CD4-positive, alpha-beta T cell treated with Interleukin-12 subunit alpha and Interleukin-12 subunit beta, for 1 hour (primary cell): ENCODE measurements at places on chromosomes 3 and 15.
A peak's percentile ranks its signal among the peaks of the same experiment; 100 is the strongest.

GRCh38 chr15:67042551-67043142 lies 22.8 kb upstream of the SMAD3 start:
- DNase-seq = no peak

DNA sequence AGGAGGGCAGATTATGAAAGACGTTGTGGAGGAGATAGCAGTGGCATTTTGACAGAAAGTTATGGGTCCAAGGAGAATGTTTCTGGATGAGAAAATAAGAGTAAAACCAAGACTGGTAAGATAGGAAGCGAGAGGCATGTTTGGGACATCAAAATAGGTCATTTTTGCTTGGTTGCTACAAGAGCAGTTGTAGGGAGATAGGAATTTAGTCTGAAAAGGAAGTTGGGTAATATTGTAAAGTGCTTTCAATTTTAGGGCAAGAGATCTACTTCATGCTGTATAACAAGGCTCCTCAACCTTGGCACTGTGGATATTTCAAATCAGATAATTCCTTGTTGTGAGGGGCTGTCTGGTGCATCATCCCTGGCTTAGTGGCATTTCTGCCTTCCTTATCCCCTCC lies 118.0 kb upstream of the DPH6 start:
- DNase-seq = no peak

DNA sequence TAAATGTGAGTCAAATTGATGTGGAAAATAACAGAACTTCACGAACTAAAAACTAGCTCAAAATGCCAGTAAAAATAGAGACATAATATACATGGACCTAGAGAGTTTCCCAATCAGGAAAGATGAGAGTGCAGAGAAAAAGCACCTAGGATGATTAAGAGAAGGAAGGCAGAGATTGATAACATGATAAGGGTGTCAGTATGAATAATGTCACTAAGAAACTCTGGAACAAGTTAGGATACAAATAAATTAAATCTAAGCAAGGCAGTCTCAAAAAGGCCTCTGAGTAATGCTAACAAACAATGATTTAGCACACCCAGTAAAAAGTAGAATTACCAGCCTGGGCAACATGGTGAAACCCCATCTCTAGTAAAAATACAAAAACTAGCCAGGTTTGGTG lies 304.7 kb upstream of the DPPA4 start:
- no peak for DNase-seq

- DNase-seq = no peak
These were observed 193.1 kb downstream of the ALCAM start for GRCh38 chr3:105559856-105560255.

- DNase-seq = no peak
These were observed 55.1 kb upstream of the TRA2B start for GRCh38 chr3:185992831-185993374.

DNA sequence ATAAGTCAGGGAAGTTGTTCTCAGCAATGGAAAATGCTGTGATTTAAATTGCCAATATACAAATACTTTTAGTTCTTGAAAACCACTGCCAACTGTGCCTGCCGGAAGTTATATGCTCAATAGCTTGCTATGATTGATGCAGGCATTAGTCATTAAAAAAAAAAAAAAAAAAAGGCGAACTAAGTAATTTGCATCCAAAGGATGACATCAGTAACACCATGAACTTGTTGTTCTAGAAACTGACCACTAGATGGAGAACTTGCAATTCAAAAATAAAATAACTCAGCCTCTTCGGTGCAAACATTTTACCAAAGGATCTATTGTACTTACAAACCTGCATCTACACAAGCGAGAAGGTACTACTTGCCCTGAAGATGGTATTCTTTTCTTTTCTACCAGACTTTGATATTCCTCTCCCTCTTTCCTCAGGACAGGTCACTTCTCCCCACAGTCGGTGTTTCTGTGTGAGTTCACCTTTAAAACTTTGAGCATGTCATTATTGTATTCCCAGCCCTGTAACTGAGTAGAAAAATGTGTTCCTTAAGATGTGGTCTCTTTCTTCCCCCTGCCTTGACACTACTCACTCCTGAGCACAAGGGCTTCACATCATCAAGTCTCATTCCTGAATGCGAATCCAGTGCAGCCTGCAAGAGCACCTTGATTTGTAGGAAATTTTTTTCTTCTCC lies 115.0 kb upstream of the VEPH1 start:
- DNase-seq = peak; percentile 49

DNA sequence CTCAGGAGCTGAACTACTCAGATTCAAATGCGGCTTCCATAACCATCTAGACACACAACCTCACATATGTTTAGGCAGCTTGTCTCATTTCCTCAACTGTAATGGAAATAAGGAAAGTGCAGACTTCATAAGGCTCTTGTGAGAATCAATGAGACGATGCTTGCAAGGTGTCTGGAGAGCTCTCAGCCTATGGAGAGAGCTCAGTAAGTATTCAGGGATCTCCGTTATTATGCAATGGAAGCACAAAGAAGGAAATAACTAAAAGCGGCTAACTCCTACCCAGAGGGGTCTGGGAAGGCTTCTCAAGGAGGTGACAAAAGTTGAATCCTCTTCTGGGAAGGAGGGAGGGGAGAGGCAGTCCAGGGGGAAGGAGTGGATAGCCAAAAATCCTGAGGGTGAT lies 50.1 kb upstream of the LIPC start:
- DNase-seq = no peak

- DNase-seq = no peak
These were observed 34.0 kb downstream of the FNDC3B start for GRCh38 chr3:172073262-172073915.

DNA sequence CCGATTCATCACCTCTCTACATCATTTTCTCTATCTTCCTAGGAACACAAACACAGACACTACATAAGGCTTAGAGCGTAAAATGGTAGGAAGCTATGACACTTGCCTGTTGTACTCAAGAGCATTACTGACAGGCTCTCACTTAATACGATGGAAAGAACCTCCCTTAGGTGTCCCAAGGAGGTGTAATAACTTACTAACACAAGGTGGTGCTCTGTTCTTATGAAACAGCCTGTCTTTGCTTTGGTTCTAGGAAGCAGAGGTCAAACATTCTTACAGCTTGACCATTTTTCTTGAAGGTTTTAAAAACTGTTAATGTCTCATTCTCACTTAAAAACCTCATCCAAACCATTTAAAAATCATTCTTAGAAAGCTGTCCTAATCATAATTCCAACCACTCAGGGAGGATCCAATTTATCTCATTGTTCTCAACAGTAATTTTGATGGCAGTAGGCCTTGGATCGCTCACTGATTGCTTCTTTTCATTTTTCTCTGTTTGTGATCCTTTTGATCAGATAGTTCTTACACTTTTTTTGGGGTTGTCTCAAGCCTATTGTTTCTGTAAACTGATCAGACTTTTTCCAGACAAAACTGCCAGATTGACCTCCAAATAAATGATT lies 317.8 kb upstream of the AGTR1 start:
- no peak for DNase-seq

GRCh38 chr15:99708563-99708962 lies 24.7 kb downstream of the LYSMD4 start:
- no peak for DNase-seq

DNA sequence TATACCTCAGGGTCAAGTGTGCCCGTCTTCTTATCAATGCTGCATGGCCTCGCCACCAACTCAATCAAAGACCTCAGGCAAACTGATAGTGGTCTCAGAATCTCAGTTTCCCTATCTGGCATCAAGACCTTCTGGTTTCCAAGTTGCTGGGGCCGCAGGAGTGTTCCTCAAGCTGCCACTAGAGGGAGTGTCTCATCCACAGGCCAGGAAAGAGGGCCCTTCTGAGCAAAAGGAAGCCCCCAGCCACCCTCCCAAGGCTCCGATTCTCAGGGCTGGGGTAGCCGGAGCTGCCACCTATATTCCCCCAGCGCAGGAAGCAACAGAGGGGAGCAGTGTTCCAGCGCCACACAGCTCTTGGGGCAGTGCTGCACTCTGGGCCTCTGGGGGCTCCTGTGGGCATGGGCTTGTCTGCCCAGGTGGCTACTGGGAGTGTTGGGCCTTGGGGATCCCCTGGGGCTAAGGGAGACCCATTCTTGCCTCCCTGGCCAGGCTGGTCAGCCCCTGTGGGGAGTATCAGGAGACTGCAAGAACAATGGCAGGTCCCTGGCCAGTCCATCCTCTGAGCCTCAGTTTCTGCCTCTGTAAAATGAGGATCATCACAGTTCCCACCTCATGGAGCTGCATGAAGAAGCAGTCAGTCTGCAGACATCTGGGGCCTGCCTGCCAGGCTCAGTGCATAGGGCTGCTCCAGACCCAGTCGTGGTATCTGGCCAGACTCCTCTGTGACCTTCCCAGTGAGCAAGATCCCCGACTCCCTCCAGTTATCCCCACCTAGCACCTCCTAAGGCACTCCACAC lies 23.4 kb upstream of the SEC13 start:
- DNase-seq = peak; percentile 58

DNA sequence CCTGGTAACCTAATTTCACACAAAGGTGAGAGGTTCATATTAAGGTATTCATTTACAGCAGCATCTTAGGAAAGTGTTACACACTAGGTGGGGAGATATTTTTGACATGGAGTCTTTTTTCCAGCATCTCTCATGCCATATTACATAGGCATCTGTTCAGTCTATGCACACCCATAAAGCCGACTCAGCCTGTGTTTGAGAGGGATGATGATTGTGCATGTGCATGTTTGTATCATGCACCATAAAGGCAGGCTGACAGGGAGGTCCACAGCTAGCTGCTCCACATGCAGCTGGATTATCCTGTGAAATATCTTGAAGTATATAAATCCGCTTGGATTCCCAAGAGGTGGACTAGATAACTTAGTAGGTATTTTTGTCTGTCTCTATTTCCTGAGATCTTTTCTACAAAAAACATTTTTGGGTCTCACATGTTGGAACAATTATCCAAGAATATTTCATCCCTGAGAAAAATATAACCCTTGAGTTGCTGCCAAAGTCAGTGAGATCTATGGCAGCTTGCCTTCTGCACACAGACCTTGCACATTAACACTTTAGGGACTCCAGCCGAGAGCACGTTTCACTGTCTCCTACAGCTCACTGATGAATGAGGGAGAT lies 288.4 kb upstream of the DPH6 start:
- no peak for DNase-seq

GRCh38 chr3:165544432-165544831 lies 292.8 kb downstream of the BCHE start:
- no peak for DNase-seq

GRCh38 chr3:29552051-29552450 lies 271.2 kb downstream of the RBMS3 start:
- DNase-seq = no peak

DNA sequence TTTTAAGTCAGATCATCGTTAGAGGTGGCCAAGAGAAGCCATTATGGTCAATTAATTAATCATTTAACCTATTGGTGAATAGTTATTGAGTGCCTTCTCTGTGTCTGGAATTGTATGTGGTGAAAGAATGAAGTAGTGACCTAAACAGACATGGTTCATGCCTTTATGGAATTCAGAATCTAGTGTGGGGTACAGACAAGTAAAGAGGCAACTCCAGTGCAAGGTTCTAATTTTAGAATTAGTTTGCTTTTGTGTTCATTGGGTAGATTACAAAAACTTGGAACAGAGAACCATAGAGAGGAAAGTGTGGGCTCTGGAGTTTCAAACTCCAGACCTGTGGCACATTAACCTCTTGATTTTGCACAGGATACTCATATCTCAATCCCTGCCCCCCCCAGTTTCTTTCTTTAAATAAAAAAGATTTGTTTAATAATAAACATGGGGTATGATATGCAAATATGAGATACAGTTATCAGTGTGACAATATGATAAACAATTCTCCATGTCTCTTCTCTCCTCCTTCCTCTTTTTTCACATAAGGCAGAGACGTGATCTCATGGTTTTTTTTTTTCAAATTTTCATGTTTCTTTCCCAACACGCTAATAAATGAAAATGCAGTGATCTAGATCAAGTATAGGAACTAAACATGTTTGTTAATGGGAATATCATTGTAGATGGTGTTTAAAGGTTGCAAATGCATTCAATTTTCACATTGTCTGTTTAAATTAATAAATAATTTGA lies 117.9 kb downstream of the MITF start:
- DNase-seq = no peak

DNA sequence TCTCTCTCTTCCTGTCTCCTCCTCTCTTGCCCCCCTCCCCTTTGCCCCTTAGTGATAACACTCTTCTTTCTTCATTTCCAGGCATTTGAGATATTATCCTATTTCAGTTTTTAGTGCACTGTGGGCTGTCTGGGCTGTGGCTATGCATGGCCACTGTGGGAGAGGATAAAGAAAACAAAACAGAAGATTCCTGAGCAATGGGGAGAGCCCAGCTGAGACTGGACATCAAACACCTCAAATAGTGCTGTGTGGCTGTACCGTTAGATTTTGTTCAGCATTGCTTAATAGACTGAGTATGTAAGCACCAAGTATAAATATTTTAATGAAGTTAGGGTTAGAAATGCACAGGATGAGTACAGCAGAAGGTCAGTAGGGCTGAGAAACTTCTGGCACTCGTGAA lies 7.9 kb upstream of the GBE1 start:
- no peak for DNase-seq

DNA sequence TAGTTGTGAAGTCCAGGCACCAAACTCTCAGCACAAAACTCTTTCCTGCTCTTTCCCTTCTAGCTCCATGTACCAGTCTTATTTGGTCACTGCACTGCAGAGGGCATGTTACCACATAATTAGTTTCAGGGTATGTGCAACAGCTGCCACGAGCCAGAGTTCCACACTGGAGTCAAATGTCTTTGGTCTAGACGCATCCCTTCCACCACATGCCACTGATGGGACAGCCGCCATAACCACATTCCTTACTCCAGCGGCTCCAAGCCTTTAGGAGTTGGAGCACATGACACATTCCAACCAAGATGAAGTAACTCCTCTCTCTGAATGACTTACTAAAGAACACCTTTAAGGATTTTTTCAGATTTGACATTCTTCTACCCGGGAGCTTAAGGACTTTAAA lies 153.4 kb downstream of the ERC2 start:
- DNase-seq = no peak

DNA sequence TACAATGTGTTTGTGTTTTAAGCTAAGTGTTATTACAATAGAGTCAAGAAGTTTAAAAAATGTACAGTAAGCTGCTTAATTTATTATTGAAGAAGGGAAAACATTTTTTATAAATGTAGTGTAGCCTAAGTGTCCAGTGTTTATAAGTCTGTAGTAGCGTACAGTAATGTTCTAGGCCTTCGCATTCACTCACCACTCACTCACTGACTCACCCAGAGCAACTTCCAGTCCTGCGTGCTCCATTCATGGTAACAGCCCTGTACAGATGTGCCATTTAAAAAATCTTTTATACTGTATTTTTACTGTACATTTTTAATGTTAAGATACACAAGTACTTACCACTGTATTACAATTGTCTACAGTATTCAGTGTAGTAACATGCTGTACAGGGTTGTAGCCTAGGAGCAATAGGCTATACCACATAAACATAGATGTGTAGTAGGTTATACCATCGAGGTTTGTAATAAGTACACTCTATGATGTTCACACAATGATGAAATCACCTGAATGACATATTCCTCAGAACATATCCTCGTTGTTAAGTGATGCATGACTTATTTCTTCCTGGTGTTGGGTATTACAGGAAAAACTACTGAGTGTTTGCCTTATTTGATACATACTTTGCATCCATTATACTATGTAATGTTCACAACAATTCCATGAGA lies 156.6 kb upstream of the NUDT16 start:
- DNase-seq = no peak

GRCh38 chr3:16516695-16517481 lies 3.4 kb upstream of the RFTN1 start:
- DNase-seq = peak; percentile 26

GRCh38 chr3:97353176-97353575 lies 411.4 kb upstream of the ARL6 start:
- DNase-seq = no peak

GRCh38 chr3:111739311-111739911 lies 119.7 kb upstream of the PHLDB2 start:
- DNase-seq = no peak

GRCh38 chr15:97979140-97979520 lies 18.6 kb downstream of the ARRDC4 start:
- DNase-seq = no peak
